ENCODE measurements at places on chromosomes 7 and 10.

GRCh38 chr7:88071994-88072714, 138.1 kb downstream of the ADAM22 start:
- no peak for DNase-seq

DNA sequence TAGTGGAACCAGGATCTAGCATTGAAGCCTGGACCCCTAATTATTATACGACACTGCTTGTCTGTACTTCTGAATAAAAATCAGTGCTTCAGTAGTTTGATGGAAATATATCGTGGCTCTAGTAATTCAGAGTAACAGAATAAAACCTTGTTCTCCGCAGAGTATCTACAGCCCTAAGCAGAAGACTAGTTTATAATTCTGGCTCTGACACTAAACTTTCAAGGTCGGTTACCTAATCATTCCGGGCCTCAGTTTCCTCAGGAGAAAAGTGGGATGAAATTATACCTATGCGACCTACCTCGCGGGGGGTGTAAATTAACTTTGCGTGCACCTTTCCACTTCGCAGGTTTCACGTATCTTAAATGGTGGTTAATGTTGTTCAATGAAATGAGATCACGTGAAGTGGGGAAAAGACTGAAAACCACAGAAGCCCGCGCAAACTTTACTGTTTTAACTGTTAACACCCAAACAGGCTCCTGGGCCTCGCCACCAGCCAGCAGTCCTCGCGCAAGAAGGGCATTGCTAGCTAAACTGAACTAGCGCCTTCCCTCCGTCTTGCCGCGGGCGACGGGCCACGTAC, 615 bp downstream of the THAP5 start:
- DNase-seq: no peak

GRCh38 chr7:141915565-141915964, 634 bp upstream of the OR9A4 start:
- no peak for DNase-seq

- DNase-seq: no peak
These were observed 15.3 kb downstream of the CALML3 start for GRCh38 chr10:5540080-5540479.

- no peak for DNase-seq
These were observed 62.6 kb upstream of the EN2 start for GRCh38 chr7:155395176-155395797.

Data from H54 (cell line).